ENCODE measurements at places on chromosomes 7 and 10. TPM values are rescaled to one million over a fixed set of nuclear protein-coding genes. Genes with fewer than 3 reads are reported as not detected.

OR13A1 gene
- total RNA-seq: not detected

HPSE2 gene
- 0.05 TPM for total RNA-seq

DHX32 gene
- 22.4 TPM for total RNA-seq

UBTD1 gene
- 42.1 TPM for total RNA-seq

PTF1A gene
- total RNA-seq: not detected

STAG3 gene
- 0.24 TPM for total RNA-seq

C10orf62 gene
- not detected for total RNA-seq

GDF2 gene
- total RNA-seq: not detected

FAM25C gene
- not detected for total RNA-seq

WDR86 gene
- not detected for total RNA-seq
